ENCODE measurements at places on chromosomes 7 and 10.
A peak's percentile ranks its signal among the peaks of the same experiment; 100 is the strongest.

DNA sequence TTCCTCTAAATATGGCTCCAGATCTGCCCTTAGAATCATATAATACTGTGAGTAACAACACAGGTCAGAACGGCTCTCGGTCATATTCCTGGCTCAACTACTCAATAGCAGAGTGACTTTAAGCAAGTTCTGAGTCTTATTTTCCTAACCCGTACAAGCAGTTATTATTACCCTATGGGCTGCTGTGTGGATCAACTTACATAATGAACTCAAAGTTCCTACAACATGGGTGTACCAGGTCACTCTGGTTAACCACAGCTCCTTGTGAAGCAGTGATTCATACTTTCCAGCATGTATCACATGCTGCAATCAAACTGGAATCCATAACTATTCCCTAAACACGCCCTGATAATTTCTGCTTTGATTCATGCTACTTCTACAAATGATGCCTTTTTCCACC lies 107.3 kb downstream of the LRRN3 start:
- DNase-seq: no peak

- no peak for DNase-seq
These were observed 1236.0 kb upstream of the CELF2 start for GRCh38 chr10:9781666-9782065.

GRCh38 chr10:110992006-110992800 lies 72.8 kb downstream of the SHOC2 start:
- DNase-seq: no peak

GRCh38 chr7:151869455-151869854 lies 7.5 kb downstream of the PRKAG2 start:
- DNase-seq: no peak

DNA sequence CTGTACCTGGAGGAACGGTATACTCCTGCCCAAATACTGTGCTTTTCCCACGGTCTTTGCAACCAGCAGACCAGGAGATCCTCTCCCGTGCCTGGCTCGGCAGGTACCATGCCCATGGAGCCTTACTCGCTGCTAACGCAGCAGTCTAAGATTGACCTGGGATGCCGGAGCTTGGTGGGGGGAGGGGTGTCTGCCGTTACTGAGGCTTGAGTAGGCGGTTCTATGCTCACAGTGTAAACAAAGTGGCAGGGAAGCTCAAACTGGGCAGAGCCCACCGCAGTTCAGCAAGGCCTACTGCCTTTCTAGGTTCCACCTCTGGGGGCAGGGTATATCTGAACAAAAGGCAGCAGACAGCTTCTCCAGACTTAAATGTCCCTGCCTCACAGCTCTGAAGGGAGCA lies 22.7 kb downstream of the VPS41 start:
- DNase-seq: peak; percentile 59

DNA sequence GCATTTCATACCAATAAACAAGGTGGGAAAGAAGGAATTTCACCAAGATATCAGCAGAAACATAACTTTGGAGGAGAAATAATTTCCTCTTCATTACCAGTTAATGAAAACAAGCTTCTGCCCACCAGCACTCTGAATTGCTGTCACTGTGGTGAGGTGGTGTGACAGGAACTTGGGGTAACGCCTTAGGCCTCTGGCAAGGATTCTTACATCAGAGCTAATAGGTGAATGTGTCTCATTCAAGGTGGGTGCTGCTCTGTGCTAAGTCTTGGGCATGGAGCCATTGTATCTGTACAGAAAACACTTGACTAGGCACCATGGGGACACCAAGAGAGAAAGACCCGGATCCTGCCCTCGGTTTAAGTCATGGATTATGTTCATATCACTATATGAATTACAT lies 8.3 kb upstream of the LOXL4 start:
- DNase-seq: no peak

- DNase-seq: no peak
These were observed 21.0 kb upstream of the LMTK2 start for GRCh38 chr7:98085674-98086073.

GRCh38 chr10:9302140-9302746 lies 1247.8 kb downstream of the GATA3 start:
- no peak for DNase-seq

GRCh38 chr7:79730971-79731370 lies 277.5 kb upstream of the MAGI2 start:
- no peak for DNase-seq

- no peak for DNase-seq
These were observed 417.9 kb upstream of the LRGUK start for GRCh38 chr7:133709036-133709880.

DNA sequence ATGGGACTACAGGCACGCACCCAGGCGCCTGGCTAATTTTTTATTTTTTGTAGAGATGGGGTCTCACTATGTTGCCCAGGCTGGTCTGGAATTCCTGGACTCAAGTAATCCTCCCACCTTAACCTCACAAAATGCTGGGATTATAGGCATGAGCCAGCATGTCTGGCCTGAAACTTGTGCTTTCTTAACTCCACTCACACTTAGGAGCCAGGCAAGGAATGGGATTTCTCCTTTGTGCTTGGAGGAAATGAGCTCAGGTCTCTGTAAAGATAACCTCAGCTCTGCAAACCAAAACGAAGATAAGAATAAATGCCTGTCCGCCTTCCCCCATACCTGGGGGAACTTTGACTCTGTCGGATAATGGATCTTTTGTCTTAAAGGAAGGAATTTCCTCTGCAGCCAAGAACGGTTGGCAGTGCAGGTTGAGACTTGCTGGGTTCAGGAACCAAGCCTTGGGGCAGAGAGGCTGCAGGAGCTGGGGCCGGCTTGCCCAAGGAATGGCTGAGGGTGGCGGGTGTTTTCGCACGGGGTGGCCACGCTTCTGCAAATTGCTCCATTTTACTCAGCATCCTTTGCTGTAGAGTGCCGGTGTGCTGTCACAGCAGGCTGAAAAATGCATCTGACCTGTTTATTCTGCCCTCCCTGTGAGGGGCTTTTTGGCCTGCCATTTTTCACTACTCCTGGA lies 174.2 kb downstream of the KIAA1217 start:
- peak; percentile 34 for DNase-seq

- DNase-seq: no peak
These were observed 25.6 kb upstream of the PIK3CG start for GRCh38 chr7:106839511-106839910.

GRCh38 chr10:46555366-46555712 lies 1.1 kb downstream of the GPRIN2 start:
- peak; percentile 56 for DNase-seq

DNA sequence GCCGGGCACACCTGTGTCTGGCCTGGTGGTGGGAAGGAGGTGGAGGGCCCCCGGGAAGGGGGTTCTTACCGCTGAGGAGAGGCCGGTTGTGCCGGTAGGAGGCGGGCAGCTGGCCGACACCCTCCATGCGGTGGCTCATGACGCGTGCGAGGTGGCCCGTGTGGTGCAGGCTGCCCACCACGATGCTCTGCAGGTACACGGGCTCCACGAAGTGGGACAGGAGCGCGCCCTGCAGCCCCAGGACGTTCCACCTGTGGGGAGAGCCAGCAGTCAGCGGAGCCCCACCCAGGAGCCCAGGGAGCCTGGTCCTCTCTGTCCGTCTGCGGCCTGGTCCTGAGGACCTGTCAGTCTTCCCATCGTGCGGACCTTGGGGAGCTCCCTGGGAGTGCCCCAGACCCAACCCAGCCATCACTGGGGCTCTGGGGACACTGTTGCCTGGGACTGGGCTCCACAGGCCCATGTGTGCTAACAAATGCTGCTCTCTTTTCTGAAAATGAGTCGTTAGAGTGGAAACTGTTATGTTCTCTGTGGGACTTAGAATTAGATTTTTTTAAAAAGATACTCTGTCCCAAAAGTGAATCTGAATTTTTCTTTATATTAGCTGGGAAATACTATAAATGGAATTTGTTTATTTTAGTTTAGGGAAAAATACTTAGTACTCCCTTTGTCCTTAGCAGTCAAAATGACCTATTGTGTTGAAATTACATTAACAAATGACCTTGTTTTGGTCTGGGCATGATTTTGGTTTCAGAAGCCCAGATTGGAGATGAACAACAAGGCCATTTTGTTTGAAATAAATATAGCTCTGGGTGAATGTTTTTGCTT lies 143.9 kb downstream of the WDR37 start:
- DNase-seq: peak; percentile 35

GRCh38 chr7:42414941-42415505 lies 178.0 kb upstream of the GLI3 start:
- no peak for DNase-seq

GRCh38 chr10:97131181-97131628 lies 54.6 kb downstream of the SLIT1 start:
- DNase-seq: no peak

DNA sequence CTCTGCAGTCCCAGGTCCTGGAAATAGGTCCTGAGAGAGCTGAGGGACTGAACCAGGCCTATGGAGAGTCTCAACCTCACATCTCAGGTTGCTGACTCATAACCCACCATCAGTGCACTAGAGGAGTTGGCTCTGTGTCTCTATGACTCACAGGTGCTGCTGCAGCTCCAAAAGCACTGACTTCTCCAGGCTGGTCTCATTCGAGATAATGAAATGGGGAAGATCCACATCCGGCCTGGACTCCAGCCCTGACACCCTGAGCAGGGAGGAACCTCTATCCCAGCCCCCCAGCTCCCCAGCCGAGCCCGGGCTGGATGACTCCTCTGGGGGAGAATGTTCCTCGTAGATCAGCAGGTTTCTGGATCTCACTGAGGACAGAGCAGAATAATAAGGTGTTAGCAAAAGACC lies 35.5 kb upstream of the DGKI start:
- no peak for DNase-seq

DNA sequence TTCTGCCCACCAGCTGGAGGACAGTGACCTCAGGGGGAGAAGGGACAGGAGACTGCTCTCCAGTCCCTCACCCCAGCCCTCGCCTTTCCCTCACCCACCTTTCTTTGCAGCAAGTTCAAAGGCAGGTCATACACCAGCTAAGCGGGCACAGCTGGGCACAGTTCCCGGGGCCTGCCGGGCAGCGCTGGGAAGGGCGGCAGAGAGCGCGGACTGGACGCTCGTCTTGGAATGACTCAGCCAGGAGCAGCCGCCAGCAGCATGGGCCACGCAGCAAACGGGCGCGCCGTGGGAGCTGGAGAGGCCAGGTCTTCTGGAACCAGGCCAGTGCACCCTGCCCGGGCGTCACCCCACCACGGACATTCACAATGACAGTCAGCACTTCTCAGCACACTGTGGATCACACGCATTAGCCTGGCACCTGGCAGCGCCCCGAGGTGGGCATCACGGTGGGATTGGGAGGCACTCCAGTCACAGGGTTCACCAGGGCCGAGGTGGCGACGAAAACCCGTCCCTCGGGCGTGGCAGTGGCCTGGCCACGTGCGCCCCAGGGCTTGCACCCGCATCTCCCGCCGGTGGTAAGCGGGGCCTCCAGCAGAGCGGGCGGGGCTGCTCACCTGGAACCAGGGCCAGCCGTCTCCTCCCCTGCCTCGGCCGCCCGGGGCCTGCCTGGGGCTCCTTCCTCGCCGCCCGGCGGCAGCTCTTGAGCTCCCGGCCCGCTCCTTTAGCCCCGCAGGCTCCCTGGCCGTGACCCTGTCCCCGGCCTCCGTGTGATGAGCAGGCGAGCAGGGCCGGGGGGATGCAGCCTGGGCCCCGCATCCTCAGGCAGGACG lies 29.0 kb upstream of the WDFY4 start:
- no peak for DNase-seq

GRCh38 chr7:101681170-101682007 lies 52.3 kb upstream of the MYL10 start:
- DNase-seq: no peak

DNA sequence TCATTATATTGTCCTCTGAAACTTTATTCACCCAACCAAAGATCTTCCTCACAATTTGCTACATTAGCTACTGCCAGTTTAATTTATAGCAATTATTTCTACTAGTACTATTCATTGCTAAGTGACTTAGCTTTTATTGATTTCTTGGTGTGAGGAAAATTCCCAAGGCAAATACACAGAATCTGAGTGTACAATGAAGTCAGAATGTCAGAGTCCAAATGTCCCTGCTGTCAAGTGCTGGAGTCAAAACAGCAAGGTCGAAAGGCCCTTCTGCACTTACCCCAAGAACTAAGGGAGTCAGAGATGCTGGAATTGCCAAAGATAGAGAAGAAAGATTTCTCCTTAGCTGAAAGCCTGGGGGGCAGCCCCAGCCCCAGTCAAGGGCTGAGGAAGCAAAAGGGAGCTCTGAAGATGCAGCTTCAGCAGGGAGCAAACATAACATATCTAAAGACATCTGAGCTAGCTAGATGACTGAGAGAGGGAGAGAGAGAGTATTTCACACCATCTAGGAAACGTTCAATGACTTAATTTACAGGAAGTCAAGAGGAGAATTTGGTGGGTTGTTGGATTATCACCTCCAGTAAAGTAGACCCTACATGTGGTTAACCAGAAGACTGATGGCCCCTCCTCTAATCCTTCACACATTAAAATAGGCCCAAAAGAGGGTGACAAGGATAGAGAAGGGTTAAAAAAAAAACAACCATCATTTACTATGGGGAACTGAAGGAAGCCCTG lies 36.6 kb upstream of the SAMD8 start:
- DNase-seq: no peak

GRCh38 chr7:55178863-55179773 lies 160.3 kb downstream of the EGFR start:
- DNase-seq: no peak

DNA sequence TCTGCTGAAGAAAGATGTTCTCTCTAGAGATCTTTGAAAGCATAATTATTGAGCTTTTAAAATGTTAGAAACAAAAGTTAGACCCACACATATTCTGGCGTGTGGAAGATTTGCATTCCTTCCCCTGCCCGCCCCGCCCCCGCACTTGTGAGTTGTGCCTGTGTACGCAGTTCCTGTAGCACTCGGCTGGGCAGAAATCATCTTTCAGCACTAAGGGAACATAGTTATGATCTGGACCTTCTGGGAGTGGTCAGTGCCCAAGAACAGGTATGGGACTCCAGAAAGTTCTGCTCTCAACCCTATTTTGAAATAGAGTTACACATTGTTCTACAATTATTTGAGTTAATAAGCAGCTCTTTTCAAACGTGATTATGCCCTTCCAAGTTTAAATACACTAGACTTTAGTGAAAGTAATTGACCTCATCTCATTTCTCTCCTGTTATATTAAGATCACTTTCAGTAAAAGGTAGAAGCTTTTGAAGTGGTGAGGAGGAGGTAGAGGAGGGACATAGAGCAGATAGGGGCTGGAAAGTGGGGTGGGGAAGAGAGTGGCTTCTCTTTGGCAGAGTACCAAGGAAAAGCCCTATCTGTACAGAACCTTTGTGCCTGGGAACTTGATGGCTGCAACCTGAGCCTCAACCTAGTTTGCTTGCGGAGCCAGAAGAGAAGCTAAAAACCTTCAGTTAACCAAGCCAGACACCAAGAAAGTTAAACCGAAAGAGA lies 5.7 kb downstream of the BLVRA start:
- no peak for DNase-seq

GRCh38 chr10:68049289-68050078 lies 25.6 kb downstream of the HERC4 start:
- no peak for DNase-seq

DNA sequence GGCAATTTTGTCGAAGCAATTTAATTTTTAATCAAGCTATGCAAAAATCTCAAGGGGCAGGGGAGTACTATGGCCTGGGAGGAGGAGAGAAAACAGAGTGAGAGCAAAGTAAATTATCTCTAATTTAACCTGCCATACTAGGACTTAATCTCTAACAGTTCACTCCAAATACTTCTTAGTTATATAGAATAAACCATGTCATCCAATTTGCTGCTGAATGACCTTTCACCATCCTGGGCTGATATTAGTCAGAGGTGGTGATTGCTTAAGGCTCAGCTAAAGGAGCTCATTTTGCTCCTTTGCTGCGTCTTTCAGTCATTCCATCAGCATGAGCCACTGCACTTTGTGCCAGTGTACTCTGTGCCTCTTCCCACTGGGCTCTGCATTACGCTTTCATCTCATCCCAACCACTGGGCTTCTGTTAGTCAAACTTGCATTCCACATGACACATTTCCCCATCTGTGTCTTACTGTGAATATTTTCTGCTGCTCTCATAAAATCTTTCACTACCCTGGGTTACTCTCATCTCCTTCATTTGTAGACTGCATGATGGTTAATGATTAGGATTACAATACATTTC lies 84.3 kb downstream of the CD36 start:
- DNase-seq: peak; percentile 48

All from H9 (cell line).